ENCODE measurements at places on chromosomes 2 and 18.

DNA sequence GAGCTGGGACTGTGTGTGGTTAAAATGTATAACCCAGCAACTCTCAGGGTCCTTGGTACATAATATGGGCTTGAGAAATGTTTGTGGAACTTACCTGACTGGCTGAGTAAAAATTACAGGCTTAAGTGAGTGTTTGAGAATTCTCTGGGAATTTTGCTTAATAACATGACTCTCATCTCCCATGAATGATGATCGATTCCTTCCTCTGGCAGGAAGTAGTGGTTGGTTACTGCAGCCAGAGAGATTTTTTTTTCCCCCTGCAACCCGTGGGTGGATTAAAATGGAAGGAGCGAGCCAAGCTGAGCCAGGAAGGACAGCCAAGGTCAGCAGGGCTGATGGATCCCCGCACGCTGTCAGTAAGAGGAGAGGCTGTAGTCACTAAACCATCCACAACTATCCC, 40.6 kb upstream of the RFX8 start:
- DNase-seq = no peak

GRCh38 chr2:47072728-47073191, 82.3 kb downstream of the STPG4 start:
- DNase-seq = no peak

DNA sequence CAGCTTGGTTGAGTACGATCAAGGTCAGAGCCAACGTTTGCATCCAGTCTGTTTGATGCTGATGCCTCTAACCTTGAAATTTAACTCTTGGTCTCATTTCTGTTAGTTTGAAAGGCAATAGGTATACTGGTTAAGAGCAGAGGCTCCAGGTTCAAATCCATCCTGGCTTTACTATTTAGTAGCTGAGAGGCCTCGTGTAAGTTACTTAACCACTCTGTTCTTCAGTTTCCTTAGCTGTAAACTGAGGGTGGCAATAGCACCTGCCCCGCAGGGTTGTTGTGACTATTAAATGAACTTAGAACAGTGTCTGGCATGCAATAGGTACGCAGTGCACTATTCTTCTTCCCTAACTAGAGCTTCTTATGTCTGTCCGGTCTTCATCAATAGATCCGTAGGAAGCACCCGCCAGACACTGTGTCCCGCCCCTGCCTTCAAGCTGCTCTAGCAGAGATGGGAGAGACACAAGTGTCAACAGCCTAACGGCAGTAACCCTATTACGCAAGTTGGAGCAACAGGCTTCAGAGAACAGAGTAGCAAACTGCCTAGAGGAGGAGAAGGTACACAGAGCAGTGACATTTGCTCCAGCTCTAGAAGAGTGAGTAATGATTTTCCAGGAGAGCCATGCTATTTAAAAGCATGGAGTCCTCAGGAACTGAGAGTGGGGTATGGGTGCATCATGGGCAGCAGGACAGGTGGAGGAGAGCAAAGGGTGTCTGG, 62.7 kb upstream of the ST3GAL5 start:
- no peak for DNase-seq

DNA sequence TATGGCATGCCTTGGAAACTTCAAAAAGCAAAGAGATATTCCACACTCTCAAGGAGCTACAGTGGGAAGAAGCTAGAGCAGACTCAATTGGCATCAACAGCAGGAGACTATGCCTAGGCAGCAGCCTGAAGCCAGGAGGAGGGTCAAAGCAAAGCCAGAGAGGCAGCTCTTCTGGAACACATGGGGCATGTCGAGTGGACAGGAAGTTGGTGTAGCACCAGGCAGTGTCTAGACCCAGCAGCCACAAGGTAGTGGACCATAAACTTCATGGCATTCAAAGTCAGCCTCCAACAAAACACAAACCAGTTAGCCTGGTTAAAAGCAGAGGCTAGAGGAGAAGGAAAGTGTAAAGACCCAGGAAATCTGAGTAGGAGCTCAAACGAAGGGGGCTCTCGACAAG, 311.2 kb upstream of the PKDCC start:
- no peak for DNase-seq

GRCh38 chr18:46336278-46337111, 232.3 kb downstream of the HAUS1 start:
- no peak for DNase-seq

DNA sequence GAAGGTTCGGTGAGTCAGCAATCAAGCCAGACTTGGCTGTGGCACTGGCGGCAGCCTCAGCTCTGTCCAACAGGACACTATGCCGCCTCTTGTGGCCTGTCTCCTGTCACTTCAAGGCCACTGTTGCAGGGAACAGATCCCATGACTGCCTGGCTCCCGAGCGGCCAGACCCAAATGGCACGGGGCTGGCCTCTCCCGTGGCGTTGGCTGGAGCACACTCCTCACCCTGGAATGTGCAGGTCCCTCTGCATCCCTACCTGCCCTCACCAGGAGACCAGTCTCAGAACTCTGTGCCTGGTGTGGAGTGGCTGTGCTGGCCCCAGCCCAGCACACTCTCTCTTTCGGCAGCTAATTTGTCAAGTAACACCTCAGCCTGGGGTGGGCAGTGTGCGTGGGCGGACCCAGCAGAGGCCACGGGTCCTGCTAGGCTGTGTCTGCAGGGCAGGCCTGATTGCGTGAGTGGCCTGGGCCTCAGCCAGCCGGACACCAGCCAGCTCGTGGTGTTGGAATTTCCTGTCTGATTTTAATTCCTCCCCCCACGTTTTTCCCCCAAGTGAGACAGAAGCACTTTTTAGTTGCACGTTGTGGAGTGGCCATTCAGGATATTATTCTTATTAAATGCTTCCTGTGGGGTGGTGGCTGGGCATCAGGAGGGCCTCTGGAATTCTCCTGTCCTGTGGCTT, 179.3 kb downstream of the GLI2 start:
- DNase-seq = no peak

DNA sequence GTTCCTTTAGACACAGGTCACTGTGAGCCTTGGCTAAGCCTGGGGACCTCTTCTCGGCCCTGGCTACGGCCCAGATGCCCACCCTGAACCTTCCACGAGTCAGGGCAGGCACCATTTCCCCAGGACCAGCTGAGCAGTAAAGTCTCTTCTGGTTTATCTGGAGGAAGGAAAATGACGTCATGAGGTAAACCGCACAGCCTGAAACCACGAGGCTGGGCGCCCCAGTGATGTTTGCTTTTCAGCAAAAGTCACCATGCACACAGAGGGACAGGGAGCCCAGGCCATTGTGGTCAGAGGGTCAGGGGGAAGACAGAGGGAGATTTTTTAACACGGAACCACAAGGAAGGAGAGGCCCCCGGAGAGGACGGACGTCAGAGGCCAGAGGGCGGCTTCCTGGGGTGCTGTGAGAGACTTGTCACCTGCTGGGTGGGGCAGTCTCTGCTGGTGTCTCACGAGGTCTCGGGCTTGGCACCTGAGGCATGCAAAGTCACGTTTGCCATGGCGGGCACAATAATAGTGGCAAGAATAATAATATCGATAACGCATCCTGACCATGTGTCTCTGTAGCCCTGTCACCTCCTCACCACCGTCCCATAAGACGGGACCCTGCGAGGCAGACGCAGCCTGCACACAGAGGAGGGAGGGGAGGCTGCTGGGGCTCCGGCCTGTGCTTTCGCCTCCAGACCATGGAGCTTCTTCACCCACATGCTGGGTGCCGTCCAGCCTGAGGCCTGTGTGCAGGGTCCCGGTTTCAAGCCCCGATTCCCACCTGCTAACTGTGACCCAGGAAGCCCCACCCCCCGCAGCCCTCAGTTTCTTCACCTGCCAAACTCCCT, 33.2 kb upstream of the FOSL2 start:
- peak; percentile 59 for DNase-seq

- DNase-seq = no peak
These were observed 6.1 kb downstream of the ONECUT2 start for GRCh38 chr18:57441071-57441794.

- DNase-seq = no peak
These were observed 167.3 kb upstream of the SCN7A start for GRCh38 chr2:166661391-166661790.

- peak; percentile 23 for DNase-seq
These were observed 5.7 kb upstream of the WIPF1 start for GRCh38 chr2:174603280-174603679.

GRCh38 chr2:16010951-16011620, 70.7 kb downstream of the MYCN start:
- DNase-seq = no peak

Measured in stimulated activated CD4-positive, alpha-beta T cell treated with anti-CD3 and anti-CD28 coated beads, Interleukin-4, amount 100 ng/mL, for 4 hours (primary cell).